ENCODE measurements at places on chromosomes 3 and 15.
A peak's percentile ranks its signal among the peaks of the same experiment; 100 is the strongest.

DNA sequence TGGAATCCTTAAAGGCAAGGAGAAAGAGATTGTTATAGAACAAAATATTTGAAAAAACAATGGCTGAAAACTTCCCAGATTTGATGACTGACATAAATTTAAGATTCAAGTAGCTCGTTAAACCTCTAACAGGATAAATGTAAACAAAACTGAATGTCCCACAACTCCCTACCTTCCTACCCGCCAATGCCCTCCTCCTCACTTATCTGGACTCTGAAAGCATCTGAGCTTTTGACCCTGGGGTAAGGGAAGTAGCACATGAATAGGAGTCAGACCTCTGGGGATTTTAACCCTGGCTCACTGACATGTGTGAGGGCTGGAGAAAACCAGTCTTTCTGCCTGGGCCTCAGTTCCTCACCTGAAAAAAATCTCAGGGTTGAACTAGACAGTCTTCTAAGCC is 26.9 kb downstream of the CYP19A1 start:
- no peak for DNase-seq

- no peak for DNase-seq
Observed at GRCh38 chr3:5545719-5546118, 358.2 kb downstream of the EDEM1 start.

DNA sequence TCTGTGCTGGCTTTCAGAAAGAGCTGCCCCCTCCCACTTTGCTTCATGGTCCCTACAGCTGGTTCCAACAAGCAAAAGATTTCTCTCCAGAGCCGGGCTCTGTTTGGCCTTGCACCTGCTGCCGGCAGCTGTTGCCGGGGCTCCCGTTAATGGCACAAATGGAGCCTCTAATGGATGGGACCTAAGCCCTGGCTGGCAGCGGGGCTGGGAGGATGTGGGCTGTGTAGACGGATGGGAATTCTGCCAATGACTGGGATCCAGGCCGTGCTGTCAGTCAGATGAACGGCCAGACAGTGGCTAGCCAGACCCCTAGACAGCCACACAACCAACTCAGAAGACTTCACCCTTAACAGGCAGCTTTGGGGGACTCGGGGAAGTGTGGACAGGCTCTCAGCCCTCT is 88.0 kb downstream of the RPLP1 start:
- DNase-seq = no peak

DNA sequence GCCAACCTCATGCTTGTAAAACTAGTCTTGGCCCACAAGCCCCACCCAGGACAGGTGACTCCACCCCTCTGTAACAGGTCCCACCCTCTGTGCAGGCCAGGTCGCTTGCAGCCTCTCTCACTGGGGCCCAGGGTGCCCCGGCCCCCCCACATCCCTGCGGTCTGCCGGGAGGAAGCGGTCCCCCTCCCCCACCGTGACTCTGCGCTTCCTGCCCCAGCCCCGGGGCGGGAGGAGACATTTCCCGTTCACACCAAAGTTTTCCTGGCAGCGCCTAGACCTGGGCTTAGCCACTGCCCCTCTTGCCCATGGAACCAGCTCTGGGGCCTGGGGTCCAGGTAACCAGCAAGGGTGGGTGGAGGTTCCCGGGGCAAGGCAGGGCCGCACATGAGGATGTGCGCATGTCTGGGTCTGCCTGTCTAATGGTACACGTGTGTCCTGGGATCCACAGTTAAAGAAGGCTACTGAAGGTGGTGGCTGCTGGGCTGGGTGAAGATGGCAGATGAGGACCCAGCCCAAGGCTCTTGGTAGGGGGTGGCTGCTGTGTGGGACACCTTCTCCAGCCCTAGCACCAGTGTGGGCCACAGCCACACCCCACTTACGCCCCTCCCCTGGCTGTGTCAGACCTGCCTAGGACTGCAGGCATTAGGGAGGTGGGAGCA is 8.4 kb downstream of the NBEAL2 start:
- peak; percentile 70 for DNase-seq

- DNase-seq = no peak
Observed at GRCh38 chr3:126969586-126969985, 13.3 kb upstream of the PLXNA1 start.

GRCh38 chr15:93825682-93826081 is 405.7 kb upstream of the MCTP2 start:
- no peak for DNase-seq
